ENCODE measurements at places on chromosomes 12 and 14.

GRCh38 chr12:132921685-132922084 is 34.3 kb upstream of the CHFR start:
- DNase-seq = no peak

GRCh38 chr12:66269757-66270383 is 32.4 kb upstream of the HELB start:
- DNase-seq = peak; percentile 51

- DNase-seq = no peak
Observed at GRCh38 chr14:77714926-77715325, 7.0 kb downstream of the SLIRP start.

DNA sequence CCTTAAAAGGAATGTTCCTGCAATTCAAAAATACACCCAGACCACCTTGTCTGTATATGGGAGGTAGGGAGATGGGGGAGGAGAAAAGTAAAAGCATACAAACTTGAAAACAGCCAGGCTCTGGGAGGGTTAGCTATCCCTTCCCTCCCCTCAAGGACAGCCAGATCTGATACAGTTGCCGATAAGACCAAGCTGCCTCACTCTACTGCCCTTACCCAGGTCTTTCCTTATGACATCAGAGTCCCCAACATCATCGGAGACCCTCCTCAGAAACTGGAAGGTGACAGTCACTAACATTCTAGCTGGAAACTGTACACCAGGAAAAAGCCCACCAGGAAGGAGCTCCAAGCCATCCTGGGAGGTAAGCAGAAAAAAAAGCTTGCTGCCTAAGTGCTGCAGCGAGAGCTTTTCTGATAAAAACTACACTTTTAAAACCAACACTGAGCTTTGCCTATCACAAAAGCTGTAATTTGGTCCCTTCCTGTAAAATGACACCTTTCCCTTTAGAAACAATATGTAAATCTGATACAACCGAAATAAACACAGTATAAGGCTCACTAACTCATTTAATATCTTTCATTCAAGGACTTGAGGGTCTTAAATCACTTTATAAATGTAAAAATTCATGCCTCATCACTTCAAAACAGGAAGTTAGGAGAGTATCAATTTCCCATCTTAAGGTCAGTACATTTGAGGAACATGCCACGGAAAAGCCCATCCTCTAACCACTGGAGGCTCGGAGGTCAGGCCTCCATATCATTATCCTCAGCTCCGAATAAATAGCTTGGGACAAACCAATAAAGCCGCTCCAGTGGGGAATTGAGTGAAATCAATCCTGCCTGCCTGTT is 20.4 kb upstream of the PLEKHH1 start:
- no peak for DNase-seq

- no peak for DNase-seq
Observed at GRCh38 chr12:41769810-41770209, 374.9 kb downstream of the GXYLT1 start.

GRCh38 chr14:105251920-105252319 is 3.6 kb downstream of the BTBD6 start:
- no peak for DNase-seq

DNA sequence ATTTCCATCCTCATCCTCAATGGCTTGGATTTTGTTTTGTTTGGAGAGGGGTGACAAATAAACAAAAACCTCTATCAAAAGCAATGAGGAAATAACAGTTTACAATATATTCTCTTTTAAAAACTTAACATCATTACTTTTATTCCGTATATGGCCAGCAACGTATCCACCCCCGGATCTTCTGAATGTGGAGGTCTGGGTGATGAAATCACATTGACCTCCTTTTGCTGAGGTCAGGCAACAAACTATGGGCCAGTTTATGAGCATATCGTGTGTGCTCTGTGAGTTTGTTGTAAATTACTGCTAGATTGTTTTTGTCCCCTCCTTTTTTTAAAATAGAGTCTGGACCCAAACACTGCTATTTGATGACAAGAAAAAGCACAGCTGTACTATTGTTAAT is 178.1 kb downstream of the BCAT1 start:
- no peak for DNase-seq

DNA sequence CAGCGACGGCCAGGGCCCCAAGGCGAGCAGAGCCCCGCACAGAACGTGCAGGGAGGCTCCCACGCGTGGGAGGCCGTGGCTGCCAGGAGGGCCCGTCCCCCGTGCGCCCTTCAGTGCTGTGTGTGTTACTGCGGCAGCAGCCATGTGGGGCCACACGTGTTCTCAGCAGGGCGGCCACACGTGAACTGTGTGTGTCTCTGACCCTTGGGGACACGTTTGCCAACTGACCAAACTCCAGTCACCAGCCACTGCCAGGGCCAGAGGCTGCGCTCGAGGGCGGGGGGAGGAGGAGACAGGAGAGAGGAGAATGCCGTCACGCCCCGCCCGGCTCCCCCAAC is 57.7 kb downstream of the GALNT9 start:
- no peak for DNase-seq

- DNase-seq = no peak
Observed at GRCh38 chr12:1471224-1471623, 123.2 kb downstream of the FBXL14 start.

DNA sequence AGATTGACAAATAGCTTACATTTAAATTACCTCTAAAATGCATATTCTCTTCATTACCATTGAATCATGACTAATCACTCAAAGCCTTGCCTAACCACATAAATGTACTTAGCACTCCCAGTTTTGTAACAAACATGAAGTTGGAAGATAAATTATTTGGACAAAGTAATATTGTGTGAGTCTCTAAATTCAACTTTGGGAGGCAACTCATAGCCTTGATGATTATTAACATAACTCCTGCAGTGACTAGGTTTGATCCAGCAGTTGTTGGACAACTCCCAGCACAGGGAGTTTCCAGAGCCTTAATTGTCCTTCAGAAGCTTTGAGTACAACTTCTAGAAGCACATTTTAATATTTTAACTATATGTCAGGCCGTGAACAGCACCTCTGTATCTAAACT is 153.4 kb upstream of the PDZRN4 start:
- DNase-seq = no peak

DNA sequence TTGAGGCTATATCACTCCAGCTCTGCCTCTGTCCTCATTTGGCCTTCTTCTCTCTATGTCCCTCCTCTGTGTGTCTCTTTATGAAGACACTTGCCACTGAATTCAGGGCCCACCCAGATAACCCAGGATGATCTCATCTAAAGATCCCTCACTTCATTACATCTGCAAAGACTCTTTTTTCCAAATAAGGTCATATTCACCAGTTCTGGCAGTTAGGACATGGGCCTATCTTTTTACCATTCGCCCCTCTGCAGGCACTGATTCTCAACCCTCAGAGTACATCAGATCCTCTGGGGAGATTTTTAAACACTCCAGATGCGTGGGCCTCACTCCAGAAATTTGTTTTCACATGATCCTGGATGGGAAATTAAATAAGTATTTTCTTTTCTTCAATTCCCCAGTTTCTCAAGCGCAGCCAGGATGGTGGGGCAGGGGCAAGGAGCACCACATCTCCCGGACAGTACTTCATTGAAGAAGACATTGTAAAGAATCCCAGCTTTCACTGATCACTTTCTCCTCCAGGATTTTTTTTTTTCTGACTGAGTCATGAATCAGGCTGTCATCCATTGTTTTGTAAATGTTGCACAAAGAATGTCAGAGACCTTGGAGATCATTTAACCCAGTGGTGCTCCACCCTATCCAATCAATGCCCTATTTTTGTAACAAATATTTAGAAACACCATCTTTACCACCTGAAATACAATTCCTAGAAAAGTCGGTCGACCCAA is 27.4 kb downstream of the CRACR2A start:
- DNase-seq = peak; percentile 67

GRCh38 chr14:24040692-24041091 is 11.1 kb upstream of the CARMIL3 start:
- no peak for DNase-seq

DNA sequence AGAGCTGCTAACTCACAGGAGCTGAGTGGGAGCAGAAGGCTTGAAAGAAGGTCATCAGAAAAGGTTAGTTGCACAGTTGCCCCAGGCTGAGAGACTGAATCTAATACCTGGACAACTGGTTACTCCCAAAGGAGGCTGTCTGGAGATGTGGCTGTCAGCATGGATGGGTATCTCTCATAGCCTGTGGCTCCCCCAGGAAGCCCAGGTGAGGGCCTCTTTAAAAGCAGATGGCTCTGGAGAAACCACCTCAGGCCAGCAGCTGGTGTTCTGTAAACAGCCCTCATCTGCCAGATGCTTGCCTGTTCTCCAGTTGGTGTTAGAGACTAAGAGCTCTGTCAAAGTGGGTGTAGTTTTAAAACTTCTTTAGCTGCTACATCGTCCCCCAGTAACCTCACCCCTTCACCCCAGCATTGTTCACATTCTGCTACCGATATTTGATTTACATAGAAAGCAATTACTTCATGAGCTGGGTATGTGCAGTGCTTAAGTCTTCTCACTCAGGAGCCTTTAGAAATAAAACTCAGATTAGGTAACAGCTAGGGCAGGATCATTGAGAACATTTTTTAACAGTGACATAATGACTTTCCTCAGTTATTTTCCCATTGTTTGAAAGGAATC is 25.8 kb downstream of the DACT1 start:
- DNase-seq = no peak

GRCh38 chr12:51974646-51975045 is 23.1 kb downstream of the ACVR1B start:
- no peak for DNase-seq

DNA sequence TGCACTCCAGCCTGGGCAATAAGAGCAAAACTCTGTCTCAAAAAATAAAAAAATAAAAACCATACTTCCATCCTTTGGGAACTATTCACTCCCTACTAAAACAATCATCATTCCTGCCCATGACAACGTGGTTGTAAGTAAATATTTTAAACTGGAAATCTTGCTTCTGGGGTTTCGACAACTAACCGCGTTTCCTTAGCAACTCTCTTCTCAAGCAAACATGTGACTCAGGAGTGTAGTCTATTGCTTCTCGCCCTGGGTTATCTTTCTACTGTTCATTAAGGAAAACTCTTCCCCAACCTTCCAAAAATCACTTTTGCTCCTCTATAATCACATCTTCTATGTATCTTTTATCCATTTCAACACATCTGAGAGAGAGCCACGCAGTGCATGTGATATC is 21.8 kb downstream of the APPL2 start:
- no peak for DNase-seq

GRCh38 chr12:68441167-68441566 is 109.0 kb upstream of the MDM1 start:
- no peak for DNase-seq

GRCh38 chr12:80659512-80660063 is 47.8 kb upstream of the MYF6 start:
- no peak for DNase-seq

- no peak for DNase-seq
Observed at GRCh38 chr14:99578541-99579101, 25.4 kb downstream of the CCDC85C start.

DNA sequence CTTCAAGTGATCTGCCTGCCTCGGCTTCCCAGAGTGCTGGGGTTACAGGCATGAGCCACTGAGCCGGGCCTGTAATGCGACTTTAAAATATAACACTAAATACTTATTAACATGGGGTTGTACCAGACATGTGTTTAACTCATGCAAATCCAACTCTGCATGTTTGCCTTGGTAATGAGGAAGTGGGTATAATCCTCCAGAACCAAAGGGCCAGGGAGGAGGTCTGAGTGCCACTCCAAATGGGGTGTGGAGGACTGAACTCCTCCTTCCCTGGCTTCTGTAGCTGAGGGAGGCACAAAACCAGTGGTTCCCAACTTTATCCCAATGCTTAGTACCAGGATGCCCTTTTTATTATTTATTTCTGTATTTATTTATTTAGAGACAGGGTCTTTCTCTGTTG is 61.6 kb upstream of the MED13L start:
- DNase-seq = no peak

DNA sequence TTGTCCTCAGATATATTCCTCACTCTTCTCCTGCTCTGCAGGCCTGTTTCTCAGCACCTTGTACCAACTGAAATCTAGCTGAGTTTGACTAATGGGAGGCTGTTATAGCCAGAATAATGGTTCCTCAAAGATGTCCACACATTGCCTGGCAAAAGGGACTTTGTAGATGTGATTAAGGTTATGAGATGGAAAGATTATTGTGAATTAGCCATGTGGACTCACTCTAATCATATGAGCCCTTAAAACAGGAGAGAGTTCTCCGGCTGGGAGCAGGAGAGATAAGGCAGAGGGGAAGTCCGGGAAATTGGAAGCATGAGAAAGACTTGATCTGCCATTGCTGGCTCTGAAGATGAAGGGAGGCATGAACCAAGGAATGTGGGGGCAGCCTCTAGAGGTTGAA is 40.0 kb upstream of the KTN1 start:
- DNase-seq = no peak

DNA sequence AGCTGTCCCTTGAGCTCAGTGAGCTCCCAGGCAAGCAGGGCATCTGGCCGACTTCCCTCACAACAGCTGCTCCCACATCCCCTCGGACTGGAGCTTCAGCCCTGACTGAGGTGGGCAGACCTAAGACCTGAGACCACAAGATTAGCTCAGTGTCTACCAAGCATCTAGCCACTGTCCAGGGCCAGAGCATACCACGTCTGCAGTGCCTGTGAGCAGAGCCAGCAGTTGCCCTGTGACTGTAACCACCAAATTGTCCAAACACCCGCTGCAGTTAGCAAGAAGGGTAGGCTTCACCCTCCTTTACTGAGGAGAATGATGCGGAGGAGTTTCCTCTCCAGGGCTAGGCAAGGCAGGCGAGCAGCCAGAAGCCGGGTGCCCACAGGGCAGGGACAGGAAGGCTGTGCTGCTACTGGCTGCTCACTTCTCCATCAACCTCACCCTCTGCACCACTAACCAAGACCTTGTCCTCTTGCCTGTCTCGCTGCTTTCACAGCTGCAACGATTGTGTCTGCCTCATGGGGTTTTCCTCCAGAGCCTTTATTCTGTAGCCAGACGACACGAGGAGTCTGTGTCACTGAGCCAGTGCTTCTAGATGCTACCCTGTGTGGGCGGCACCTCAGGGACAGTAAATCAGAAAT is 53.9 kb downstream of the ANAPC7 start:
- DNase-seq = no peak

DNA sequence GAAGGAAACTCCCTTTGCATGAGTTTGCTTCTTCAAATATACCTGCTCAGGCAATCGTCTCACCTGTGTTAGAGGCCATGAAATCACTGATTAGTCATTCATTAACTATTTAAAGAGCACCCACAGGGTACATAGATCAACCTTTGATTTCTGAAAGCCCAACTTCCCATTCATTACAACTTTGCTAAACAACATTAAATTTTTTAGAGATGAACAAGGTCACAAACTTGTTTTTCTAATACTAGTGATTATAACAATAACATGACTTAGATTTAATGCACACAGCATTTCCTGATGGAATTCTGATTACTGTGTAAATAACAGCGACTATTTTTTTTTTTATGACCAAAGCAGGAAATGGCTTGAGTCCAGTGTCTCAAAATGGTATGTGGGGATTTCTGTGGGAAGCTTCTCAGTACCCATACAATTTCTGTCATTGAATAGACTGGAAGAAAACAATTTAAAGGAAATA is 5.4 kb upstream of the ERO1A start:
- DNase-seq = no peak

DNA sequence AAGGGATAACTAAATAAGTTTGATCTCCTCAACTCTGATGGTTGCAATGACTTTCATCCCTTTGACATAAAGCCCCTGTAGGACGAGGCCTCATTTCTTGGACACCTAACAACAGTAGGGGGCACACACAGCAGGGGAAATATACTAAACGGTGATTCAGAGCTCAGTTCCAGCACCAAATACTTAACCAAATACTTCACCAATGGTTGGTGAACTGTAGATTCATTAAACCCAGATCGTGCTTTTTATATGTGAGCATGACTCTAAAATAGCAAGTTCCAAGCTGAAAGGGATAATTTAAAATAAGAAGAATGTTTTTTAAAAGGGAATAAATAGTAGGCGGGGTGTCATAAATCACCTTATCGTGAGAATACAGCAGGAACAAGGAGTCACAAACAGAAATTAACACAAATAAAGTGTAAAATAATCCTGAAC is 53.2 kb downstream of the ATG2B start:
- peak; percentile 29 for DNase-seq

Measured in erythroblast (primary cell).